ENCODE measurements at places on chromosomes 16 and 17.
A peak's percentile ranks its signal among the peaks of the same experiment; 100 is the strongest.

GRCh38 chr17:77141846-77142449, 1.2 kb downstream of the SEC14L1 start:
- DNase-seq = peak; percentile 39

GRCh38 chr17:77319211-77320043, 178.7 kb downstream of the SEC14L1 start:
- DNase-seq = peak; percentile 94

DNA sequence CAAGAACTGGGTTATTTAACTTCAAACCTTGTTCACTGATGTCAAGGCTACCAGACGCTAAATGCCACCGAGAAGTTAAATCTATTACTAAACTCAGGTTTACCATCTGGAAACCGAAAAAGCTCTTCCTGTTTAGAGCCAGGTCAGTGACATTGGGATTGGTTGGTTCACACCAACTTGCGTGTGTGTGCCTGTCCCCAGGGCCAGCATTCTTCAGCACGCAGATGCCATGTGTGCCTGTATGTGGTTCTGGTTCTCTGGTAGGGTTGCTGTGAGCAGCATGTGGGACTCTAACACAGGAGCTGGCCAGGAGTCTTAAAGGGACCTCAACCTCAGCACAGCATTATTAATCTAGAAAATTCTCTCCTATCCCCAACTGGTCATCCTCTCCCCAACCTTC, 18.1 kb upstream of the TBX2 start:
- no peak for DNase-seq

DNA sequence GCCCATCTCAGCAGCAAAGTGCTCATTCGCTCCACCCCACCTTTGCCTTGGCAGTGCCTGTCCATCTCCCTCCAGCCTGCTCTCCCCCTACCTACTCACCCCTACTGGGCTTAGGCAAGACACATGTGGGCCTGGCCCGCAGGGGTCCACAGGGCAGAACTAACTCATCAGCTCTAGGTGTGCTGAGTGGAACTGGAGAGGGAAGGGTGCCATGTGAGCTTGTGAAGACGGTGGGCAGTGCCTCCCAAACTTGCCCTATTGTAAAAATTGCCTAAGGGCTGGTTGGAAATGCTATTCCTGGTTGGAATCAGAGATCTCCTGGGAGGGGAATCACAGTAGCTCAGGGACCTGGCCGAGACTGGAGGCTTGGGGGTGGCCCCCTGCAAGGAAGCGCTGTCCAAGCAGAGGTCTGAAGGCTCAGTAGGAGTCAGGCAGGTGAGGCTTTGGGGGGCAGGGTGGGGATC, 29.1 kb upstream of the TNS4 start:
- DNase-seq = no peak

GRCh38 chr17:44396946-44397345, 7.5 kb upstream of the ITGA2B start:
- DNase-seq = no peak

DNA sequence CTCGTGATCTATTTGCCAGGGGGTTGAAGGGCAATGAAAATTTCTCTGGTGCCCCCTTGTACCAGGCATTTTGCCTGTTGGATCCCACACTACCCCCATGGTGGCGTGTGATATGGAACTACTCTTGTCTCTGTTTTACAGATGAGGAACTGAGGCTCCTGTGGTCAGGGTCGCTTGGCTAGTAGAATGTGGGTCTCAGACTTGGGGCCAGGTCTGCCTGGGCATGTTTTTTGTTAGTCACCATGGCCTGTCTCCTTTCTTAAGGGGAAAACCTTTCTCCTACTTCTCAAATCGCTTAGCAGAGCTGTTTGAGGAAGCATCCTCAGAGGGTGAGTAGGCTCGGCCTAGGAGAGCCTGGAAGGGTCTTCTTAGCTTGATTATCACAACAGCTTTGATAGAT, 51.2 kb downstream of the CLEC16A start:
- DNase-seq = peak; percentile 21

GRCh38 chr17:68296217-68297191, 5.2 kb downstream of the ARSG start:
- no peak for DNase-seq

DNA sequence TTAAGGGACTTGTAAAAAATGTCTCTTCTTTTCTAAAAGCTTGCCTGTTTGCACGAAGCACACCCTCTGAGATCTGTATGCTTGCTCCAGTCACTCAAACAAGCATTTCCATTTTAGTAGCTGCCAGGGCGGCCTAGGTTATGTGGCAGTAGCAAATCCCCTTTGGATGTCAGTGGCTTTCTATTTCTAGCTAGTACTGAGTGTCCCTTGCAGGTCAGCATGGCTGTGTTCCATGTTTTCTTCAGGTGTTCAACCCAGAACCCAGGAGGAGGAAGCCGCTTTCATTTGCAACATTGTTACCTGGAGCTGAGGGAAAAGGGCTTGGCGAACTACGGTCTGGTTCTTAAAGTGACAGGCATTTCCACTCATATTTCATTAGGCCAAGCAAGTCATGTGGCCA, 36.4 kb downstream of the FOXL1 start:
- no peak for DNase-seq

DNA sequence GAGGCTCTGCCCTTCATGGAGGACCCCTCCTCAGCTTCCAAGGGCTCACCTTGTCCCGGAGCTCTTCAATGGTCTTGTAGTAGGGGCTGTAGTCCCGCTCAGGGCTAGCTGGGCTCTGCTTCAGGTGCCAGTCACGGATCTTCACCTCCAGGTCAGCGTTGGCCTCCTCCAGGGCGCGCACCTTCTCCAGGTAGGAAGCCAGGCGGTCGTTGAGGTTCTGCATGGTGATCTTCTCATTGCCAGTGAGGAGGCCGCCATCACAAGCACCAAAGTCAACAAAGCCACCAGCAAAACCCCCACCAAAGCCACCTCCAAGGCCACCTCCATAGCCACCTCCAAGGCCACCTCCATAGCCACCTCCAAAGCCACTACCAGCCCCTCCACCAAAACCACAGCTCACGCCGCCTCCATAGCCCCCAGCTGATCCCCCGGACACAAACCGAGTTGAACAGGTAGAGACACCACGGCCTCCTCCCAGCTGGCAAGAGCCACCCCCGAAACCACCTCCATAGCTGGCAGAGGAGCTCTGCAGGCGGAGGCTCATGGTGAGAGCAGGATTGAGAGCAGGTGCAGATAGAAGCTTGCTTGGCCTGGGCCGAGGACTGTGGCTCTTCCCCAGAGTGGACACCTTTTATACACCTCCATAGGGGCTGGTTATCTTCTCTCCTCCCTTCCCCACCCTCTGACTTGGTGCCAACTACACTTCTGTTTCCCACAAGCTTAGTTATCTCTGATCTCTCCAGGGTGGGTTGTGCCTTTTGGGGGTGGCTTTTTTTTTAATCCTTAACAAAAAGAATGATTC, at the start of gene KRT13:
Gene KRT13, minus strand, starts transcription at position 606 of the 802 bp plus-strand sequence. Its CDS starts 62 bp downstream, at position 544.
- DNase-seq = no peak

- DNase-seq = no peak
Observed at GRCh38 chr16:78775161-78775561, 675.7 kb downstream of the WWOX start.

All from inflammatory macrophage treated with lipopolysaccharide for 4 hours (primary cell).